ENCODE measurements at places on chromosomes 2 and 18.

DNA sequence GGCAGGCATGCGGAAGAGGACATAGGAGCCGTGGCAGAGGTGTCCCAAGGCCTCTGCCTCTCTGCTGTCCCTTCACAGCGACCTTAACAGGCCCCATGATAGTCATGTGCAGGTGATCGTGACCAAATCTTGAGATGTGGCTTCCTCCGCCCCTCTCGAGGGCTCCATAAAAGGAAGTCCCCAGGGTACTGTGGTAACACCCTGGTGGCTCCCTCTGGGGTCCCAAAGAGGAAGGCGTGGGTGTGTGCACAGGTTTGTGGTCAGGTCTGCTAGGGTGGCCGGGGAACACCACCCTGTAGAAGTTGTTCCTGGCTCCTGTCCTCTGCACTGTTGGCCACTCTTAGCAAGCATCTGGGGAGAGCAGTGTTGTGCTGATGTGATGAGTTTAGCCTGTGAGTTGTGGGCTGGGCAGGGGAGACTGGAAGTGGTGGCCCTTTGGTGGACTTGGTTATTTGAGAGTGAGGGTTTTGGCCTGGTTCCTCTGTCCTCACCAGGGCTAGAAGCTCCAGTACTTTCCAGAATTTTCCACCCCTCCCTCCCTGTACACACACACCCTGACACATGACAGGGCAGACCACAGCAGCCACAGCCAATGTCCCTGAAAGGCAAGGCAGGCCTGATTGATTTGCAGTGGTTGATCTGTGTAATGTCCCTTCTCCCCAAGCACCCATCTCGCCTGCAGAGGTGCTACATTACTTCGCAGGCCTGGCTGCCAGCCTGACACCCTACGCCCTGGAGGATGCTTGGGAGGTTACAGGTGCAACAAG is 68.9 kb upstream of the BOD1L2 start:
- DNase-seq: peak; percentile 22

DNA sequence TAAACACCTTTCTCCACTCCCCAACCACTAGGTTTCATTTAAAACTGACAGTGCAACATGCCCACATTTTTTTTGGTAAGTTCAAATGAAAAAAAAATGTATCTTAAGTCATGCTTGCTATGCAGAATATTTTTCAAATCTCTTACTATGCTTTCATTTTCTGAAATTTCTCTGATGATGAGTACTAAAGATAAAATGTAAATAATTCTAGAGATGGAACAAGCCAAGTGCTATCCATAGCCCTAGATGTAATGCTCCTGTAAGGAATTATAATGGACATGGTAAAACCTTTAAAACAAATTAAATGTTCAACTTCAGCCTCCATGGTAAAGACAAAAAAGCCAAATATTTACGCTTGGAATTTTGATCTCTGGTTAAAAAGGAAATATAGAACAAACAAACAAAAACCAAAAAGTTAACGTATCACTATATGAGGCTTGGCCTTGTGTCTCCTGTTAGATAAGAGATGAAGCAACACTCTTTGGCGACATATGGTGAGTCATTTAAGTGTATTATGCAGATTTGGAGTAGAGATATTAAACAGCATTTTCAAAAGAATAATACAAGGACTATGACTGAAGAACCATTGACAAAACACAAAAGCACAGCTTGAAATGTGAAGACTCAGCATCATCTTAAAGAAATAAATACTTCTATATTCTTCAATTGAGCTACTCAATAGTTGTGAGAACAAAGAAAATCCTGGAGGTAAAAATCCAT is 392.0 kb upstream of the LYPD1 start:
- DNase-seq: no peak

DNA sequence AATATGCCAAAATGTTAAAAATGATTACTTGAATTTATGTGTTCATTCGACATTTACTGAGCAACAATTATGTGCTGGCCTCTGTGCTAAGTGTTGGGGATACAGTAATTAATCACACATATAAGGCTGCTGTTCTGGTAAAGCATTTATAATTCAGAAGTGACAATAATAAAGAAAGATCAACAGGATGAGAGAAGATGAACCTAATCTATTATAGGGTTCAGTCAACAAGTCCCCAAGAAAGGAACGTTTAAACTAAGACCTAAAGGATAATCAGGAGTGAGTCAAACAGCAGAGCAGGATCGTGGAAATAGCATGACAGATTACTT is 60.1 kb upstream of the COX7A2L start:
- DNase-seq: no peak

DNA sequence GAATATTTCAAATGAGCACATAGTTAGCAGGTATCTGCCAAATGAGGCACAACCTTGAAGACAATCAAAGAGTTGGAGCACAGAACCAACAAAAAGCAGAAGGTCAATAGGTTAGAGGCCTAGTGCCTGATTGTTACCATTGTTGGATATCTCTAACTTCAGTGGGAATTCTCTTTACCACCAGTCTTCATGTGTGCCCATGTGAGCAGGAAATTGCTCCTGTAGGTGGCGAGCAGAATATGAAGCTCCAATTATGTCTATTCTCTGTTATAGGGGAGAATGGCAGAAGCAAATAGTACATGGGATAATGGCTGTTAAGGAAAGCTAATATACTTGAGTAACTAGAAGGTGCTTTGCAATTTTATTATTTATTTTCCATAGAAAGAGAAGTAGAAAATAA is 14.9 kb upstream of the ZNF385B start:
- no peak for DNase-seq

- DNase-seq: no peak
Measured at GRCh38 chr2:146438246-146438645, 1406.6 kb upstream of the ACVR2A start.

All from activated CD8-positive, alpha-beta memory T cell treated with anti-CD3 and anti-CD28 coated beads, Interleukin-2, amount 50 U/mL, for 4 hours (primary cell).